ENCODE measurements at places on chromosomes 4 and X.

DNA sequence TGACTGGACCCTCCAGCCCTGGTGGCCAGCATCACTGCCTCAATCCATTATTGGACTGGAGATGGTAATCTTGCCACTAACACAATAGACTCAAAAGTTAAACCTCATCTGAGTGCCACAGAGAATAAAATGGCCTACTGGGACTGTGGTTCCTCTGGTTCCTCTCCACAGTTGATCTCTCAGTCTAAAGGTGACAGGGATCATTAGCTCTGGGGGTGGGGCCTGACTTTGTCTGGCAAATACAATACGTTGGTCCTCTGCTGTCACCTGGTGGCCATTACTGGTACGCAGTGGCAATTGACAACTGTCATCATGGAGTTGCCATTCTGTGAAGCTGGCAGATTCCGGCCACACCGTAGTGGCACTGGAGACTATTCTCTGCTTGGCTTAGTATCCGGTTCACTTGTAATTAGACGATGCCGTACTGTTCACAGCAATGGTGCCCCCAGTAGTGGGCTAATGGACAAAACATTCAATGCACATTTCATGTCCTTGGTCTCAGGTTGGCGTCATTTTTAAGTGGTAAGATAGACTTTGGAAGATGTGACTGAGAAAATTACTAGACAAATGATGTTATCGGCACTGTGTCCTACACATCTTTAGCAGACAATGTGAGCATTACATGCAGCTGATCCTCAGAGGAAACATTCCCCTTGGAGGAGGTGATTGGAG, 6.7 kb downstream of the FGFBP2 start:
- peak; percentile 42 for DNase-seq

DNA sequence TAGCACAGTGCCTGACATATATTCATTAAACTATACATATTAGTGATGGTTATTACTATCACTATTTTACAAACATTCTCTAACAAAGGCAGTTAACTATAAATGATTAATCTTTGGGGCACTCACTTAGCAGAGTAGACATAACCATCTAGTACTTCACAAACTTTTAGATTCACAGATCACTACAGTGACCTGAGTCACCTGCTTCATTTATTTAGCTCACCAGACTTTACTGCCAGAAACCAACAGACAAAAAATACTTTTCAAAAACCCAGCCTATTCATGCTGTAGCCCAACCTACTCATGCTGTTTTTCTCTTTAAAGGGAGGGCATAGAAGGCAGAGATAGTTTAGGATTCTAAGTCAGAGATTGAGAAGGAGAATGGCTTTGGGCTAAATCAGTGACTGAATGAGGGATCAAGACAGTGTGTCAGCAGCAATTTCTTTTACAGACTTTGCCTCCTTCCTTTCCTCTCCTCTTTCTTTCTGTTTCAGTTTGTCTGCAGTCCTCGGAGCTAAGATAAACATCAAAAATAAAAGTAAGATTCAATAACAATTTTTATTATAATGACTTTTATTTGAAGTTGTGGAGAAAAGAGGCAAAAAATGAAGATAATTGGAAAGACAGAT, 34.7 kb upstream of the PDE5A start:
- no peak for DNase-seq

GRCh38 chr4:28177641-28178040, 1317.0 kb downstream of the STIM2 start:
- DNase-seq: no peak

- DNase-seq: no peak
Observed at GRCh38 chrX:4690521-4690920, 977.1 kb upstream of the PRKX start.

- DNase-seq: no peak
Observed at GRCh38 chr4:5824635-5825034, 68.3 kb downstream of the CRMP1 start.

DNA sequence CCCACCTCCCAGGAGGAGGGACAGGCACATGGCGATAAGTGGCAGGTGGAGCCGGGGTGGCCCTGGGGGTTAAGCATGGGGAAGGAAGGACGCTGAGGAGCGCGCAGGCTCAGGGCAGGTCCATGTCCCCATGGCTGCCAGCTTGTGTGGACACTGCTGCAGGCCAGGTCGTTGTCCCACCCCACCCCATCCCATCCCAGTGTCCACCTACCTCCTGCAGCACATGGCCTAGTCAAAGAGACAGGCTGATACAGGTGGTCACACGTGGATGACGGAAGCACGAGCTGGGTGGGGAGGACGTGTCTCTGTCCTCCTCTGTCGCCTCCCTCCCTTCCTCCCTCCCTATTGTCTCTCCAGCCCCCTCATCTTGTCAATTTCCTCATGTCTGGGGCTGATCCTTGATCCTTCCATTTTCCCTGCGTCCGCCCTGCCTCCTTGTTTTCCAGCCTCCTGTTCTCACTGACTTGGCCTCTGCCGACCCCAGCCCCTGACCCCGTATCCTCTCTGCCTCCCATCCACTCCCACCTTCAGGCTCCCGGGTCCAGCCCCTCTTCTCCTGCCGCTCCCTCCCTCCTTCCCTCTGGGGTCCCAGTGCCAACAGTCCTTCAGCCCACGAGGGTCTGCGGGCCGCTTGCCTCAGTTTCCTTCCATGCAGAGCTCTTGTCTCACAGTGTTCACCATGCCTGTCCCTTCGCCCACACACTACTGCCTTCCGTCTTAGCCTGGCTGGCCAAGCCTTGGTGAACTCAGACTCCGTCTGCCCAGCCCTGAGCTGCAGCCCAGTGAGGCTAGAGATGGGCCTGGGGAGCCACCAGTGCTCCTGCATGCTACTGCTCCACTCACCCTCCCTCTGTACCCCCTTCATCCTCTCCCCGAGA, 15.5 kb upstream of the ADD1 start:
- no peak for DNase-seq

All from NCI-H2107 (cell line).